Stimulated activated CD8-positive, alpha-beta memory T cell treated with anti-CD3 and anti-CD28 coated beads, Interleukin-4, amount 100 ng/mL, for 1 hour (primary cell): ENCODE measurements at places on chromosomes 1 and 21.

GRCh38 chr1:109299558-109300343, 7.1 kb downstream of the MYBPHL start:
- DNase-seq: no peak

DNA sequence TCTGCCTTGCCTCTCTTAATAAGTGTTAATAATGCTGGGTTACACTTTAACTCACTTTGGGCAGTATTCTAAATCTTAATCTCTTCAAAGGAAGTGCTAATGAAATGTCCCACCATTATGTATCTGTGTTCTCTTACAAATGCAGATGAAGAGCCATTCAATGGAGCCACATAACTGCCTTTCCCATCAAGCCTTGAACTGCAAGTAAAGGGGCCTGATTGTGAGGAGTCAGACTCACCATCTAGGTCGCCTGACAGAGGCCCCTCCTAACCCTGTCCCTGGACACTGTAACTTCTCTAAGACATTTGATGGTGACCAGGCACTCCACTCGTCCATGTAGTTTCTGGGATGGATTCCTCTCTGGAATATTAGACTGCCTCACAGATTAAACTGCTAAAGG, 329.4 kb downstream of the KIF26B start:
- no peak for DNase-seq

GRCh38 chr1:207097871-207098324, 6.1 kb upstream of the C4BPA start:
- no peak for DNase-seq

DNA sequence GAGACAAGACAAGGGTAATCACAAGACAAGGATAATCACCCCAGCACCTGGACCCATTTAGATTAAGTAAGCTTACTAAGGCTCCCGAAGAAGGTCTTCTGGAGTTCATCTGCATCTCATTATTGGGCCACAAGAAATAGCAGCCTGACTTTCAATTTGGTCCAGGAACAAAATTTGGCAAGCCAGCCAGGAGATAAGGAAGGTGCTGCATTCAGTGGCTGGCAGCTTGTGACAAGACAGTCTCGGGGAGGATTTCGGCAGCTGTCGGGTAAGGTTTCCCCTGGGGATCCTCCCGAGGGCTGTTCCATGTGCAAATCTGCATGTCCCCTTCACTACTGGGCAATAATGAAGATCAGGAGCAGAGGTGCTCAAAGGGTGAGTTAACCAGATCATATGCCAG, 195.2 kb downstream of the FCRL5 start:
- no peak for DNase-seq

DNA sequence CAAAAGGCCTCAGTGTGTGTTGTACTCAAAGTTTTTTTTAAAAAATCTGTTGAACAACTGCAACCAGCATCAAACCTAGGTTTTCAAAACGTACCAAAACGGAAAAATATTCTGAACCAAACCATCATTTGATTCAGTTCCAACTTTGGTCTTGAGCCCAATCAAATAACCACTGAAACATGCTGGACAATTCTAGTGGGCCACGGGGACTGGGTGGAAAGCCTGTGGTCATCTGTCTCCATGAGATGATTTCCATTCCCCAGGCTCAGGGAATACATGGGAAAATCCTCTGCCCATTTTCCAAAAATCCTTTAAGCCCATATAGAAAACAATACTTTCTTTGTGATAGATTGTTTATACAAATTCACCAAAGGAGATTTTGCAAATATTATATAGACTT, 22.5 kb downstream of the ITPKB start:
- no peak for DNase-seq

- no peak for DNase-seq
These were observed 14.2 kb downstream of the BLACAT1 start for GRCh38 chr1:205441716-205442050.

GRCh38 chr1:17973694-17974093, 133.9 kb upstream of the IGSF21 start:
- DNase-seq: no peak

- no peak for DNase-seq
These were observed 84.9 kb upstream of the ARHGEF16 start for GRCh38 chr1:3369446-3370076.
